NCI-H748 treated with DMSO at 0.1 percent for 48 hours (cell line): ENCODE measurements at places on chromosomes 11 and 22.

- DNase-seq = no peak
These were observed 184.1 kb upstream of the SYT13 start for GRCh38 chr11:45470151-45470793.

GRCh38 chr11:61834278-61835048, 6.4 kb downstream of the FADS2 start:
- DNase-seq = no peak

GRCh38 chr22:44569561-44569991, 71.5 kb upstream of the RTL6 start:
- DNase-seq = no peak

DNA sequence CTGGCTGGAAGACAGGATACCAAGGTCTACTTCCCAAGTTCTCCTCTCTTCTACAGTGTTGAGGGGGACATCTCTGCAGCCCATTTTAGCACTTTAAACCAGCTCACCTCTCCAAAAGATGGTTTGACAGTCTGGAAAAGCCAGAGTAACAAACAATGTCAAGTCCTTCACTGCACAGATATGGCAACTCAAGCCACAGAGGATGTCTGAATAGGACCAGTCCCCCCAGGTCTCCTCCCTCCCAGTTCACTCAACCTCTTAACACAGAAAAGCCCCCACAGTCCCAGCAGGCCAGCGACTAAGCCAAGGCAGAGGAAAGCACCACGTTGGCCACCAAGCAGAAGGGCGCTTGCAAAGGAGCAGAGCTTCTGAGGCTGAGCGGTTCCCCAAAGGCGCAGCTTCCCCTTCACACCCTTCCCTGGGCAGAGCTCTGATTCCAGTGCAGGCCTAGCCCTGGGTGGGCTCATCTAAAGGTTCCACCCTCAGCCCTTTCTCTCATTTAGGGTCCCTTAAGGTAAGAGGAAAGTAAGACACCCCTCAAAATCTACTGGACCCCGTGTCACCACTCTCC, 62.7 kb downstream of the PAK1 start:
- DNase-seq = no peak

DNA sequence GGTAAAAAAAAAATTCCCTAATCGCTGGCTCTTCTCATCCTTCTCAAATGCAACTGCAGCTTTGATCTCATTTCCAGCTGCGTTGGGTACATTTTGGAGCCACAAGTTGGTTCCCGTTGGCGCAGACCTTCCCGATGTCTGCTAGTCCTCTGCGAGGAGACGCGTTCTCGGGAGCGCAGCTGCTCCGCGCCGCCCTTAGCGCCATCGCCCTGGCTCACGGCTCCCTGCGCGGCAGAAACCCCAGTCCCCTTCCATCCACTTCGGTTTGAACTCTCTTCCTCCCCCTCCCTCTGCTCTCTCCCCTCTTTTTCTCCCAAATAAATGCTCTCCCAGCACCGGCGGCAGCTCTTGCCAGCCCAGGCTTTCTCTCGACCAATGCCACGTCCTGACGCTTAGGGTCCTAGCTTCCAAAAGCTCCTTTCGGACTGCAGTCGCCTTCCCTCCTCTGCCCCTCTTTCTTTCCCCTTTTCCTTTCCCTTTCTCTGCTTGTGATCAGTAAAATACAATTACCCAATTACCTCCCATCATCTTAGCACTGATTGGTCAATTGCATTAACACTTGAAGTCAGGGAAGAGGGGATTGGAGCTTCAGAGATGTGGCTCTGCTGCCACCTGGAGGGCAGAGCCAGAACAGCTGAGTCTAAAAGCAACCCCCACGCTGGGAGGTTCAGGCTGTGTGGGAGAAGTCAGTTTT, 1165.7 kb downstream of the LRRC4C start:
- DNase-seq = peak; percentile 74

GRCh38 chr11:57597461-57597915, at the start of gene SERPING1:
Gene SERPING1 (plus strand): TSS chr11:57597685. CDS start chr11:57598271, 586 bp downstream.
- DNase-seq = no peak

GRCh38 chr11:101442171-101442570, 141.6 kb downstream of the TRPC6 start:
- no peak for DNase-seq

- no peak for DNase-seq
These were observed 3.2 kb upstream of the NRXN2 start for GRCh38 chr11:64726211-64726641.

DNA sequence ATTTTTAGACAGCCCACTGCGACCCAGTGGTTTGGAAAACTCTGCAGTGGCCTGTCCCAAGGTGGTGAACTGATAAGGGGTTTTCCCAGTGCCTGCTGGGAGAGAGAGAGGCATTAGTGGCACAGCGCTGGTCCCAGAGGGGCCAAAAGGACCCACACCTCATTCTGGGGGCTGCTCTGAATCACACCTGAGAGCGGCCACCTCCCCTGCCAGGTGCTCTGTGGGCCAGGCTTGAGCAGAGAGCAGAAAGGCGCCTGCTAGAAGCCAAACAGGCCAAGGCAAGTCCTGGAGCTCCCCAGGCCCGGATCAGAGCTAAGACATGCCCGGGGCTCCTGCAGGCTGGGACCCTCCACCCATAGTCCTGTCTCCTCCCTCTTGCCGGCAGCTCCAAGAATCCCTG, 20.9 kb downstream of the TRIM29 start:
- no peak for DNase-seq

DNA sequence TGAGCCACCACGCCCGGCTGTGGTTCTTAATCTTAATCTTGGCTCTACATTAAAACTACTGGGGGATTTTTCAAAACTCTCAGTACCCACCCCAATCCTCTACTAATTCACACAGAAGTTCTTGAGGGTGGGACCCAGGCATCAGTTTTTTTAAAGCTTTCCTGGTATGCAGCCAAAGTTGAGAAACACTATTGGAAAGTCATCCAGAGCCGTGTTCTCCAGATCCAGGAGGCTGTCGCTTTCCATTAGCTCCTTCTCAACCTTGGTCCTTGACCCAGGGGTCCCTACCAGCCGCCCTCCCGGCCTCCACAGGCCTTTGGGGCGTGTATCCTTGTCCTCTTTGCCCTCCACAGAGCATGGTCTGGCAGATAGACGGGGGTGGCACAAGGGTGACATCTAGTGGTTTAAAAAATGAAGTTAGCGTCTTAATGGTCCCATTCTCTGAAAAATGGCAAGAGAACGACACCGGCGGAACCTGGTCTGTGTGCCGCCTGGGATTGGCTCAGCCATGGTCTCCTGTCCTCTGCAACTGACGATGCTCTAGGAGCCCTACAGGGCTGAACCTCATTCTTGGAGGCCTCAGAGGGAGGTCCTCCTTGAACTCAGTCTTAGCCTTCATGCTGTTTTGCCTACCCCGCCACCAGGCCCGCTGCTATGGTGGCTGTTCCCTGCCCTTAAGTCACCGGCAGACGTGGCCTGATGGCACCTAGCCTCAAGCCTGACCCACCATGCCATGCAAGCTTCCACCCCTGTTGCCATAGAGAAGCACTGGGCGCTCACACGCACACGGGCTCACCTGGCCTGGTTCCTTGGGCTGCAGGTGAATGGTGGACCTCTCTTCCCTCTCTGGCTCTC, 152.0 kb upstream of the SYN3 start:
- DNase-seq = peak; percentile 7

- no peak for DNase-seq
These were observed 42.9 kb downstream of the PC start for GRCh38 chr11:66915046-66915832.

- DNase-seq = no peak
These were observed 10.1 kb downstream of the RAG1 start for GRCh38 chr11:36577859-36578258.

DNA sequence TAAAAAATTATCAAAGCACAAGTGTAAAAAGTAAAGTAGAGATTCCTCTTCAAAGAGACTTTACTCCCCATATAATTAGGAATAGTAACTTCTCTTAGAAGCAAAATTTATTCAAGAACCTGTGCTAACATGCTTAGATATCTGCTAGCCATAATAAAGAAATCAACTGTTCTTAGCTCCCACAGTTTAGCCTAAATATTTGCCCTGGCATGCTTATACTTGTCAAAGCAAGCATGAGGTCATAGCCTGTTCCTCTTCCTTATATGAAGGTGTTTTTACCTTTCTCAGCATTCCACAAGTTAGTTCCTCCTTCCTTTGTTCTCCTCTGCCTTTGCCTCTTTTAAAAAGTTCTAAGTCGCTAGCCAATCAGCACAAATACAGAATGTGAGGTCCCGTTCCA, 30.3 kb downstream of the RIC3 start:
- no peak for DNase-seq

DNA sequence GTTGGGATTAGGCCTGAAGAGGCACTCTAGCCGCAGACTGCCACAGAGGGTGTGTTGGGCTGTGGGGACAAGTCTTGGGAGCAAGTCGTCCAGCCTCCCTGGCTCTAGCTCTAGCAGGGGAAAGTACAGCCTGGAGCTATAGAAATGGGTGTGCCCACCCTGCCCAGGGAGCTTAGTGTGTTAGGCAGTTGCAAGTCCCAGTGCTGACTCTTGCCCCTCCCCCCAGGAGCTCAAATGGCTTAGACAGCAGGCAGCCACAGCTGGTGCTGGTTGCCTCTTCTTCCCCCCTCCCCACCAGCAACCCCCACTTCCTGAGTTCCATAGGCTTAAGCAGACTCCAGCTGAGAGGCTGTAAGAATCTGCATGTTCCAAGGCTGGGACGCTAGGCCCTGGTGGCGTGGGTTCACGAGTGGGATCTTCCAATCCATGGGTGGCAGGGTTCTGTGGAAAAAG, 61.2 kb downstream of the GUCY1A2 start:
- DNase-seq = no peak

GRCh38 chr22:48826546-48826945, 1001.1 kb downstream of the BRD1 start:
- DNase-seq = no peak

- no peak for DNase-seq
These were observed 55.2 kb downstream of the SLC1A2 start for GRCh38 chr11:35363854-35364780.

DNA sequence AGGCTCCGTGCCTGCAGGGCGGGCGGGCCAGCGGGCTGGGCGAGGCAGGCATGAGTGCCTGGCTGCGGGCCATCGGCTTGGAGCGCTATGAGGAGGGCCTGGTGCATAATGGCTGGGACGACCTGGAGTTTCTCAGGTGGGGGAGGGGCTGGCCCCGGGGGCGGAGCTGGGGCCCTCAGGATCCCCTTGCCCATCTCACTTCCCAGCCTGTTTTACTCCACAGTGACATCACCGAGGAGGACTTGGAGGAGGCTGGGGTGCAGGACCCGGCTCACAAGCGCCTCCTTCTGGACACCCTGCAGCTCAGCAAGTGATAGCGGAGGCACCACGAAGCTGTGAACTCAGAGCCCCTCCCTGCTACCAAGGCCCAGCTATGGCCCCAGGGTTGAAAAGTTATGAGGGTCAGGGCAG, 5.9 kb downstream of the PHOX2A start:
- DNase-seq = no peak

DNA sequence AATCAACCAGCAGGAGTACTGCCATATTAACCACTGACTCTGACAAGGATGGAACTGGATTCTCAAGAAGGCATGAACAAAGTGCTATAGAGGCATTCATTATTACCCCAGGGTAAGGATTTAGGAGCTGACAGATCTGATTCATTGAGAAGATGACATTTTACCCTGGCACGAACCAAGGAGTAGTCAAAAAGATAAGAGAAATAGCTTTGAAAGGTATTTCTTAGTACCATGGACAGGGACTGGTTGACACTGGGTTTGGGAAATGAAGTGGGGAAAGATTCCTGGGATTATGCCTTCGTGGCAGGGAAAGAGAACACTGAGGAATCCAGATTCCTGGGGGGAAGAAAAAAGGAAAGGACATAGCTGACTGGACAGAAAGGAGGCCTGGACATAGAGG, 5.1 kb upstream of the SAAL1 start:
- DNase-seq = no peak

- DNase-seq = no peak
These were observed 120.0 kb downstream of the CADM1 start for GRCh38 chr11:115384236-115384635.

DNA sequence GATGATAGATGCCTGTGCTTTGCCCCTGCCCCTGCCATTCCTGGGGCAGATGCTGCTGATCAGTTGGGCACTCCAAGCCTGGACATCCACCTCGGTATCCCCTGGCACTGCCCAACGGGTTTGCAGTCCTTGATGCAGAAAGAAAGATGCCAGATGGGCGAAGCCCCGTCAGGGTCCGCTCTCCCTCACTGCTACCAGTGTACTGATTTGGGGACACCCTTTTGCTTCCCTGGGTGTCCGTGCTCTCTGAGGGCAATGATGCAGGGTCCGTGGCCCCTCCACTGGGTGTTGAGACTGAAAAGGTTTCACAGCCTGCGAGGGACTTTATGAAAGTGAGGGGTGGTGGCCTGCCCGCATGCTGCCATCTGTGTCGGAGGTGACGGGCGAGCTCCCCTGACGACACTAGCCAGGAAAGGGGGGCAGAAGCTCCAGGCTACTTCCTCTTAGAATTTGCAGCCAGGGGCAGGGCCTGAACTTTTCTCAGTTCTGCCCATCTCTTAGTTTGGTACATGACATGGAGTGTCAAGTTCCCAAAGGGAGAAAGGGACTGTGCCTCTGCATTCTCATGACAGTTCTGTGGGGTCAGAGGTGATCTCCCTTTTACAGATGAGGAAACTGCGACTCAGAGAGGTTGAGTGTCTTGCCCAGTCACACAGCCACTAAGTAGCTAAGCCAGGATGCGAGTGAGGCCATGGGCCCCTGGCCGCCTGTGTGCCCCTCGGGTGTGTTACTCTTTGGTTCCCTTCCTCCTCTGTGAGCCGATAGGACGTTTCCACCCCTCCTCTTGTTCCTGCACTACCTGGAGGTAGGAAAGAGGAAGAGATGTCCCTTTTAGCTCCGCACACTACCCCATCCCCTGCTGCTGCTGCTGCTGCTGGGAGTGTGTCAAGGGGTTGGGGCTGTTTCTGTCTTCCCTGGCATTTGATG, 96.6 kb downstream of the BCR start:
- DNase-seq = no peak

DNA sequence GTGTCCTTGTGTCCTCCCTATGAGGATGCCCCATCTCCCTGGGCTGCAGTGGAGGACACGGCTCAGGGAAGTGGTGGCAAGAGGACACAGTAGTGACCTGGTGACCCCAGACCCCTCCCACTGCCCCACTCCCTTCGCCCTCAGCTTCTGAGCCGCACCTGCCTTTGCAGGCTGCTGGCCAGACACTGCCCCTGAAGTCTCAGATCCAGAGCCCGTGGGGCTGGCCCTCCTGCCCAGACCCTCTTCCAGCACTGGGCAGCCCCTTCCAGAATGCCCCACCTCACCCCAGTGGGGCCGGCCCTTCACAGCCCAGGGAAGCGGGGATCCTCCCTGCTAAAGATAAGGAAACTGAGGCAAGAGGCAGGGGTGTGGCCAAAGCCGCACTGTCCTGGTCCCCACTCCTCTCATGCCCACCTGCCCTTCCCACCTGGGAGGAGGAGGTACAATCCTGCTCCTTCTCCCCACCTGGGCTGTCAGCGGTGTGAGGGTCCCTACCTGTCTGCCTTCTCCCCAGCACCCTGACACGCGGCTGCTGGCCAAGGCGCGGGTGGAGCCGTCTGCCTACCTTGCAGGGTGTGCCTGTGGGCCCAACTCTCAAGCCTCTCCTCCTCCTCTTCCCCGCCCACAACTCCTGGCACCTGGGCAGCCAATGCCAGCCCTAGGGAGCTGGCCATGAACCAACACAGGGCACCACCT, 17.3 kb downstream of the TRPM5 start:
- no peak for DNase-seq
